ENCODE measurements at places on chromosomes 4 and X.

- no peak for DNase-seq
These were observed 20.1 kb upstream of the TCEAL4 start for GRCh38 chrX:103565197-103565596.

DNA sequence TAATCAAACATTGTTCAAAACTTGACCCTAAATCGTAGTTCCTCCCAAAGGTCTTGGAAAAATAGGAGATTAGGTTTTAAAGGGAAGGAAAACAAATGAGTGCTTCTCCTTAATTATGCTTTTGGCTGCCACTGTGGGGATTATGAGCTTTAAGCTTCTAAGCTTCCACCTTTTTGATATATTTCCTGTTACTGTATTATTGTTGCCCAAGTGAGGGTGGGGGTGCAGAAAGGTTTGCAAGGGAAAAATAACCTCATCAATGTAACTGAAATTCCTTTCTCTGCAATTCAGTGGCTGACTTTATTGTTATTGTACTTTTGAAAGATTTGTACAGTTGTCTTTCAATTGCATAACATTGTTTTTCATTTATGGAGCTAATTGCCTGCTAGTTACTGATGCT, 285.1 kb downstream of the FRMPD4 start:
- no peak for DNase-seq

GRCh38 chr4:39422247-39422646, 15.5 kb downstream of the KLB start:
- no peak for DNase-seq

- DNase-seq = no peak
These were observed 18.1 kb upstream of the CXCL2 start for GRCh38 chr4:74117024-74117534.

DNA sequence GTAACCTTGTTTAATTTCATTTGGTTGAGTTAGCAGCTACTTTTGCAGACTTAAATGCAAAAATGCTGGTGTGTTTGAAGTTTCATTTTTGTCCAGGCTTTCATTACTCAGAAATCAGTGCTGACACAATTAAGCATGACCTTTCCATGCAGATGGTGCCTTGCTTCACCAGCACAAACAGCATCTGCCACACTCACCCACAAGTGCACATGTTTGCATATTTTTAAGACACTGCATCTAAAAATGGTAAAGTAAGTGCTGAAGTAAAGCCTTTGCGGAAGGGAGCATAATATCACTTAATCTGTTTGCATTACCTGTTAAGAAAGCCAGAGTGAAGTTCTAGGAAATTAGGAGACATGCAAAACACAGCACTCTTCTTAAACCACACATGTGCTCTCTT, 7.3 kb upstream of the DAPP1 start:
- no peak for DNase-seq
